SK-MEL-5 (cell line): ENCODE measurements at places on chromosomes 5 and 9.

DNA sequence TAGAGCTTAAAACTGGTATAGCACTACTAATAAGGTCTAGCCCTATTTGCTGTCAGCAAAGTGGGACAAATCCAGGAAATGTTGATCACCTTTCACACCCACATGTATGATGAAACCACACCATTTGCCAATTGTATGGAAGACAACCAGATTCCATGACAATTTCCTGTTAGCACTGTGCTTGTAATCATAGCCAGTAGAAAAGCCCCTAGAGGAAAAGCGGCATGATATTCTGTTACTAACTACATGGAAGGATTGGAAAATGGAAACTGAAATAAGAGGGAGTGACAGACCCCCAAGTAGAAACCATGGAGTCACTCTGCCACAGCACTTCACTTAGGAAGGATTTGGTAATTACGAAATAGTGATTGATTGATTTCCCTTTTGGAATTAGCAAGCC is 923 bp downstream of the SPATA6L start:
- DNase-seq: no peak

DNA sequence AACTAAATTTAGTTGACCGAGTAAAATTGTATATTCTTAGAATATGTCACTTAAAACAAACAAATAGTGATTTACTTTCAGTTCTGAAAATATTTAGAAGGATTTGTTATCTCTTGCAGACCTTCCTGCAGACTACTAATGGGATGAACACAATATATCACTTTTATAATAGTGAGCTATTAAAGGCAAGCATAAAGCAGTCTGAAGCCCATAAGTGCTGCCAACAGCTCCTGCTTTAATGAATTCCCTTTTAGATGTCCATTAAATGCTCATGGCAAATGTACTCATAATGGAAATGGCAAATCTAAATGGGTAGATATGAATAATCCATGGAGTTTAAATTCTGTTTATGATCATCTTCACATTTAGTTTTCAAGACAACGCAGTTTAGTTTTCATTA is 170.2 kb downstream of the RANBP17 start:
- no peak for DNase-seq

- DNase-seq: peak; percentile 47
Observed at GRCh38 chr5:172932313-172933017, 26.8 kb upstream of the RPL26L1 start.

DNA sequence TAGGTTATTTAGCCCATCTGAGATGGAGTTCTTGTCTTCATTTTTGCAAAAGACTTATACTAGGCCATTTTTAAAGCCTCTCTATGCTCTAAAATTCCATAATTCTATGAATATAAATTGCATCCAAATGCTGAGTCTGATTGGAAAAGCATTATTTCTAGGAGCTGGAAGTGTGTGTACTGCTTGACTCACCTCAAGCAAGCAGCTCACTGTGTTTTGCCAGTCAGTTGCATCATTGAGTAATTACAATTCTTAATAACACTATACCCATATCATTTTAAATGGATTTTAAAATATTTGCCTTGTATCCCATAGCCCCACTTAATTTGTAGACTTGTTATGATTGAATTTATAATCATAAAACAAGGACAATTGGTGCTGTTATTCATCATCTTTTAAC is 161.0 kb downstream of the PAM start:
- DNase-seq: no peak

DNA sequence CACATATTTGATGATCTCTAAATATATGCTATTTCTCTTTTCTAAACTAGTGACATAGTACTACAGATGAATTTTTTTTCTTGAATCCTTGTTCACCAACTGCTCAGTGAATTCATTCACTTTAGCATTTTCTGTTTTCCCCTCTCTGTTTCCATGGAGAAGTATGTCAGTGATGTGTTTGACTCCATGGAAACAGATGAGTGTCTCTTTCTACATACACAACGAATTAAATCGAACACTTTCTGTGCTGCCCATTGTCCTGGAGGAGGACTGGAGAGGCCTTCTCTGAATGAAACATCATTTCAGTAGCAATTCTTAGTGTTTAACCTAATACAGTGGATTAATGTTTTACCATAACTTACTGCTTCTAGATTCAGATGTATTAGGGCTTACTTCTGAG is 9.5 kb downstream of the INVS start:
- no peak for DNase-seq

GRCh38 chr5:37837414-37838032 is 2.3 kb downstream of the GDNF start:
- DNase-seq: peak; percentile 62

DNA sequence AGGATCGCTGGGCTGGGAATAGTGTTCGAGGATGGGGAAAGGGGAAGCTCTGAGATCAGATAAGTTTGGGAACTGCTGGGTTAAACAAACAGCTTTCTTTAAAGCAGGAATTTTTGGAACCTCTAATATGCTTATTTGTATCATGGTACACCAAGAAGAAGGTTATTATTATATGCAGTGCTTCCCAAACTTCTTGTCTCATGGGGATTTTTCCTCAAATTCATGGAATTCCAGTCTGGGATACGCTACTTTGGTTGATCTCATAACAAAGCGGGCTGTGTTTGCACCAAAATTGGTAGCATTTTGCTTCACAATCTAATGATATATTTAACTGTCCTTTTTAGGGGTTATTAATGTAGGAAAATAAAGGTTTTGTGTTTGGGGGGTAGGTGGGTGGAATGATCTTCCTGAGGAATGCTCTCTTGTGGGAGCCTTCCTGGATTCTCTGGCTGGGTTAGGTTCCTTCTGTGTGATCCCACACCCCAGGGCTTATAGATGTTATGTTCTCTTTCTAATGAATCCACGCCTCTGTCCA is 116.2 kb upstream of the PANK3 start:
- DNase-seq: peak; percentile 54

GRCh38 chr5:56112526-56113121 is 117.9 kb upstream of the IL6ST start:
- peak; percentile 97 for DNase-seq

DNA sequence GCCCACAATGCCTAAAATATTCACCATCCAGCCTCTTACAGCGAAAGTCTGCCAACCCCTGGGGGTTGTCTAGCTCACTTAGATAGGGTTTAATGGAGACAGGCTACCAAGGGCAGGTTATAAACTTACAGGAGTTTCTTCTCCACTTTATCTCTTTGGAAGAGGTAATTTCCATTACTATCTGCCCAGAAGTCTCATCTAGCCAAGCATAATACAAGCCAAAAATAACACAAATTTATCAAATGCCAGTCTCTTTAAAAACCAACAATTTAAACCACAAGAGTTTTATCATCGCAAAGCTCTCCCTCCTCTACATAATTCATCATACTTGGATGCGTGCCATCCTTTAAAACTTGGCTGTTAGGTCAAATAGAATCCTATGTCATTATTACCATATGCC is 6.2 kb downstream of the RBM22 start:
- DNase-seq: no peak

GRCh38 chr5:61586096-61587084 is 254.3 kb downstream of the ZSWIM6 start:
- DNase-seq: no peak

DNA sequence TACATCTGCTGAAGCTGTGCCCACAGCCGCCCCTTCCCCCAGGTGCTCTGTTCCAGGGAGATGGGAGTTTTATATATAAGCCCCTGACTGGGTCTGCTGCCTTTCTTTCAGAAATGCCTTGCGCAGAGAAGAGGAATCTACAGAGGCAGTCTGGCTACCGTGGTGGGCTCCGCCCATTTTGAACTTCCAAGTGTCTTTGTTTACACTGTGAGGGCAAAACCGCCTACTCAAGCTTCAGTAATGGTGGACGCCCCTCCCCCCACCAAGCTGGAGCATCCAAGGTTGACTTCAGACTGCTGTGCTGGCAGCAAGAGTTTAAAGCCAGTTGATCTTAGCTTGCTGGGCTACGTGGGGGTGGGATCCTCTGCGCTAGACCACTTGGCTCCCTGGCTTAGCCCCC is 41.3 kb downstream of the RANBP17 start:
- no peak for DNase-seq

GRCh38 chr5:120382833-120383232 is 81.3 kb upstream of the PRR16 start:
- DNase-seq: no peak

- no peak for DNase-seq
Observed at GRCh38 chr9:13614060-13614459, 334.6 kb upstream of the MPDZ start.

- DNase-seq: peak; percentile 87
Observed at GRCh38 chr5:43601454-43602260, 1.3 kb upstream of the NNT start.
